GM13976 (cell line): ENCODE measurements at places on chromosomes 1 and 21.

GRCh38 chr1:183318433-183318832 lies 99.7 kb downstream of the NMNAT2 start:
- DNase-seq = peak; percentile 77

GRCh38 chr21:16522548-16522947 lies 792.8 kb downstream of the USP25 start:
- DNase-seq = no peak

GRCh38 chr1:203250911-203251310 lies 21.4 kb upstream of the CHIT1 start:
- DNase-seq = no peak

- DNase-seq = peak; percentile 72
Observed at GRCh38 chr1:65075123-65075976, 72.7 kb upstream of the AK4 start.

DNA sequence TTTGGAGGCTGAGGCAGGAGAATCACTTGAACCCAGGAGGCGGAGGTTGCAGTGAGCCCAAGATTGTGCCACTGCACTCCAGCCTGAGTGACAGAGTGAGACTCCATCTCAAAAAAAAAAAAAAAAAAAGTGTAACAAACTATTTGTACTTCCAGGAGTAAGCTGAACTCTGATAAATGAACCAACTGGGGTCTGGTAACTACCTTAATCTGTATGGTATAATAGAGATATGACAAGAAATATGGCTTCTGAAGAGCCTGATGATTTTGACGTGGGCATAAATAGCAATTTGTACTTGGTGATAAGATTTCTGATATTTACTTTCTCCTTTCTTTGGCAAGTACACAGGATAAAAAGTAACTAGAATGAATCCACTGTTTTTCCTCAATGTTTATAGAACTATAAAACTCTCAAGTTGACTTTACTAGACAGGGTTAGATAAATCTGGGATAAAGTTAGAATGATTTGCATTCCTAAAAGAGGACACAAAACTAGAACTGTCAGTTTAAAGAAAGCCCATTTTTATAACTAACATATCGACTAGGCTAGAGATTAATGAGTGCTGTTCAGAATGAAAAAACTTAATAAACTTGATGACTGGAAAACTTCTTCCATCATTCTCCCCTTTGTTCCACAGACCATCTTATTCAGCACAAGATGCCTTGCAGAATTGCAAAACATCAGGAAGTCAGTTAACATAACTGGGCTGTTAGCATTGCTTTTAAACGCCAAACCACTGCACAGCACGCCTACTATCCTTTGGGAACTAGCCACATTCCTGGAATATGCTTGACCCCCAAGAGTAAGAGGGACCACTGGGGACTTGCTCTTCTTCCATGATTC lies 51.5 kb upstream of the EDARADD start:
- DNase-seq = no peak

DNA sequence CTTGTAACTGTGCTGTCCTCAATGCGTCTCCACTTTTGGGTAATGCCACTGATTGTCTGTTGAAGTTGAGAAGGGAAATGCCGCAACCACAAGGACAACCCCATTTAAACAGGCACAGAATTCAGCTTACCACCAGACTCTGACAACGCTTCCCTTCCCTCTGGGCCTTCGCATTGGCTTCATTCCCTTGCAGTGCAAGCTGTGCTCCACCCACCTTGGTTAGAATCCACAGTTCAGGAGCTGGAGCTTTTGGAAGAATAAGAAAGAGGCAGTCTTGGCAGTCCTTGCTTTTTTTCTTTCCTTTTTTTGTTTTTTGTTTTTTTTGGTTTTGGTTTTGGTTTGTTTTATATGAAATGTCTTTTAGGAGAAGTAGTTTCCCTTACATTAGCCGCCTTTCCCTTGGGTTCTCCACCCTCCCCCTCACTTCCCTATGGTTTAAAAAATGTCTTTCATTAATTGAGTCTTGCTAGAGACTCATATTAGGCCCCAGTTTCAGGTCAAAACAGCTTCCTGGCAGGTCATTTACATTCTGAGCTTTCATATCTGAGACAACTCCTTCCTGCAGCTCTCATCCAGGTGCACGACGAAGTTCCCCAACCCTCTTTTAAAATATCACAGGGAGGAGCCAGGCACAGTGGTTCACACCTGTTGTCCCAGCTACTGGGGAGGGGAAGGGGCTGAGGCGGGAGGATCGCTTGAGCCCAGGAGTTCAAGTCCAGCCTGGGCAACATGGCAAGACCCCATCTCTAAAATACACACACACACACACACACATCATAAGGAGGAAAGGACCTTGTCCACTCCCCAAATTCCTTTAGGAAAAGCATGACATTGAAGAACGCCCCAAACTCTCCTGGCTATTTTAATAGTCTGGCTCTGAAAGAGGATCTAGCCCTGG lies 20.7 kb upstream of the LAX1 start:
- peak; percentile 40 for DNase-seq

DNA sequence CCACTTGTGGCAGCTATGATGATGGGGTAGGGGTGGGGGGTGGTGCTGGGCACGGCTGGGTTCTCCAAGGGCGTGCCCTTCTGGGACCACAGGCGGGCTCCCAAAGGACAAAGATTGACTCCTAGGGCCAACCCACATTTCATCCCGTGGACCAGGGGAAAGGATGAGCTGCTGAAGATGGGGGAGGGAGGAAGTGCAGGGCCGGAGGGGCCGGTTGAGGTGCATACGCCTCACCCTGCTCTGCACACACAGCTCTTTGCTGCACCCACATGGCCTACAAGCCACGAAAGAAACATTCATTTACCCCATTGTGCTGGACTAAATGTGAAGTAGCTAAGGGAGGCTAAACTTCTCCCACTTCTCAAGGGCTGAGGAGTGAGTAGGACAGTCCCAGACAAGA lies 34.2 kb upstream of the GNPAT start:
- no peak for DNase-seq

DNA sequence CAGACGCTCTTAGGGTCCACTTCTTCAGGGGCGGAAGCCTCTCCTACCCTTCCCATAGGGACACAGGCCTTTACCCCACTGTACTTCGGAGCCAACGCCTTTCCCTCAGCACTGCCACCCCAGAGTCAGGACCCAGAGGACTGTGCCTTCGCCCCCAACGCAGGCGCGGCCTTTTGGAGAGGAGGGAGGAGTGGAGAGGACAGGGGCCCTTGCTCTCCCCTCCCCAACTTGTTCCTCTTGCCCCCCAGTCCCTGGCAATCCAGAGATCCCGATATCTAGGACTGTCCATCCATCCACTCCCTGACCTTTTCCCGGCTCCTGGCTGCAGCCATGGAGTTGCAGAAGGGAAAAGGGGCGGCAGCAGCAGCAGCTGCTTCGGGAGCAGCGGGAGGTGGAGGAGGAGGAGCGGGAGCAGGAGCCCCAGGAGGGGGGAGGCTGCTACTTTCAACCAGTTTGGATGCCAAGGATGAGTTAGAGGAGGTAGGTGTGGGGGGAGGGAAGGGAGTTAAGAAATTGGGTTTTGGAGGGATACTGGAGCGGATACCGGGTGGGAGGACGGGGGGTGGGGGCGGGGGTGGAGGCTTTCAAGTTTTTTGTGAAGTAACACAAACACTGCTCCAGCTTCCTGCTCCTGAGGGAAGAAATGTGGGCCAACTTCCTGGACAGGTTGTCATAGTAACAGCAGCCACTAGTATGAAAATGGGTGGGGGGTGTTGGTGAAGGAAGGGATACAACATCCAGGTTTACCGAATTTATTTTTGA lies 636 bp downstream of the INTS3 start:
- DNase-seq = no peak

GRCh38 chr1:36768486-36769178 lies 265.7 kb downstream of the GRIK3 start:
- DNase-seq = no peak

DNA sequence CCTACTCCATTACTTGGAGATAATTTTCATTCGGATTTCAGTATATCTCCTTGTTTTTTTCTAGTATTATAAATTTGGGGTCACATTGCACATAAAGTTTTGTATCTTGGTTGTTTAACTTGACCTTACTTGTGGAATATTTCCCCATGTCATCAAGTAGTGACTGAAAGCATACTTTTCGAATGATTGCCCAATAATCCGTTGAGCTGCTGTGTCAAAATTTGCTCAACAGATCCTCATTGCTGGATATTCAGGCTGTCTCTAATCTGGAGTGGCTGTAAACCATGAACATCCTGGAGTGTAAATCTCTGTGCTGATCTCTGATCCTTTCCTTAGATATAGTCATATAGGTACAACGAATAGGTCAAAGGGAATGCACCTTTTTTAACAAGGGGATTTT lies 4.9 kb downstream of the NIPAL3 start:
- no peak for DNase-seq

- DNase-seq = no peak
Observed at GRCh38 chr1:91846007-91846638, 39.8 kb downstream of the TGFBR3 start.

DNA sequence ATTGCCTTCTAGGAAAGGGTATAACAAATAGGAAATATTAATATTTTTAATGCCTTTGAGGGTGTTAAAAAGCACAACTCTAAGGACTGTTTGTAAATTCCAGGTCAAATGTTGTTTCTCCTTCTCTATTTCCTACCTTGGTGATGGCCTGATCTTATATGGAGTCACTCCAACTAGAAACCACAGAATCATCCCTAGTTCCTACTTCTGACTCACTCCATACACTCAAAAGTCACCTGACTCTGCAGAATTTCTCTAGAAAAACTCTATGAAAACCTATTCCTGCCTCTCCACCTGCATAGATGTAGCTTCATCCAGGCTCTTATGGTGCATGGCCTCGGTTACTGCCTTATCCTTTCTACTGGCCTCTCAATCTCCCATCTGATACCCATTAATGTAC lies 14.5 kb downstream of the RGS4 start:
- DNase-seq = no peak

GRCh38 chr1:41516168-41517061 lies 31.9 kb upstream of the EDN2 start:
- DNase-seq = peak; percentile 94

- DNase-seq = no peak
Observed at GRCh38 chr1:67726224-67726623, 41.2 kb downstream of the GADD45A start.

DNA sequence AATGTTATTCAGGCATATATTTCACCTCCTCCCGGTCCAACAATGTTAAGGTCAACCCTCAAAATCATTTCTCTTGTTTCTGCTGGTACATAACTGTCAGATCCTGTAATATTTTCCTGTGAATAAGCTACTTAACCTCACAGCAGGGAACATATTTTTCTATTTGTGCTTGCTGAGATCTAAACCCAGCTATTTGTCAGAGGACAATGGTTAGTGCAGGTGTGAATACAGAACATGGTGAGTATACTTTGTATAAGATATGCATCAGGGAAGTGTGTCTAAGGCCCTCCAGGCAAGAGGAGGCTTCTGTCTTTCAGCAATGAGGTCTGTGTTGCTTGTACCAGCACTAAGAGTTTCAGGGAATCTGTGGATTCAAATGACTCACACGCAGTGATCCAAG lies 970.6 kb downstream of the NCAM2 start:
- DNase-seq = no peak

DNA sequence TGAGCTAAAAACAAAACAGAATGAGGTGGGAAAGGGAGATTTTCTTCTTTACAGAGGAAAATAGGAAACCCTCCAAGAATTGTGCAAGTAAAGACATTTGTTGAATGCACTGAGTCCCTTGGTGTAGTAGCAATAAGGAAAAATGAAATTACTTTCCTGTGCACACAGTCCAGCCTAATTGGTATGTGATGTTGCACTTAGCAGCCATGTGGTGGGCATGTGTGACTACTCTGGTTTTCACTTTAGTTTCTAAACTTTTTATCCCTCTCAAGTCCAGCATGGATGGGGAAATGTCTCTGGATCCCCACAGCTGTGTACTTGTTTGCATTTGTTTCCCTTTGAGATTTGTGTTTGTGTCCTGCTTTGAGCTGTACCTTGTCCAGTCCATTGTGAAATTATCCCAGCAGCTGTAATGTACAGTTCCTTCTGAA lies 7.1 kb upstream of the AGO3 start:
- DNase-seq = no peak

GRCh38 chr1:204867666-204868339 lies 2.9 kb upstream of the NFASC start:
- no peak for DNase-seq

DNA sequence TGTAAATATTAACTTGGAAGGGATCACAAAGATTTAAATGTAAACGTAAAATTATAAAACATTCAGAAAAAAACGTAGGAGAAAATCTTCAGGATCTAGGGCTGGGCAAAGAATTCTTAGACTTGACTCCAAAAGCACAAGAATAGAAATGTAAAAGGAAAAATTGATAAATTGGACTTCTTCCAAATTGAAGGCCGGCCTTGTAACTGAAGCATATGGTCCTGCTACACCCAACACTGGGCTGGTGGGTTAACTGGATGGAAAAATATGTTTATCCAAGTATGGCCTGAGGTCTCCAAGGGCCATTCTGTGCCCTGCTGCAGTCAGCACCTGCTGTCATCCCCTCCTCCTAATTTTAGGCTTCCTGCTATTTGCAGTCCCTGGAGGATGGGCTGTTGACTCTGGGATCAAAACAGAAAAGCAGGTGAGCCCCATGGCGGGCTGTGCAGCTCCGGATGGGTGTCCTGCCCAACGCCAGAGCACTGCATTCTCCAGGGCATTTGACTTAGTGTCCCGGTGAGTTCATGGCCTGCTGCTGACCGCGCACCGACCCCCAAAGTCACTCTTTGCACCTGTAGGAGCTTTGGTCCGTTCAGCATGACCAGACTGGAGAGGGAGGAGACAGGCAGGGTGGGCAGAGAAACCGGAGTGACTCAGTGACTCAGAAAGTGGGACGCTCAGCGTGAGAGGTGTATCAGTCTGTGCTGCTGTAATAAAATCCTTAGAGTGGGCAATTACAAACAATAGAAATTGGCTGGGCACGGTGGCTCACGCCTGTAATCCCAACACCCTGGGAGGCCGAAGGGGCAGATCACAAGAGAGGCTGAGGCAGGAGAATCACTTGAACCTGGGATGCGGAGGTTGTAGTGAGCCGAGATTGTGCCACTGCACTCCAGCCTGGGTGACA lies 6.1 kb upstream of the AIRE start:
- DNase-seq = no peak

GRCh38 chr1:156510709-156511108 lies 10.1 kb upstream of the MEF2D start:
- DNase-seq = no peak

DNA sequence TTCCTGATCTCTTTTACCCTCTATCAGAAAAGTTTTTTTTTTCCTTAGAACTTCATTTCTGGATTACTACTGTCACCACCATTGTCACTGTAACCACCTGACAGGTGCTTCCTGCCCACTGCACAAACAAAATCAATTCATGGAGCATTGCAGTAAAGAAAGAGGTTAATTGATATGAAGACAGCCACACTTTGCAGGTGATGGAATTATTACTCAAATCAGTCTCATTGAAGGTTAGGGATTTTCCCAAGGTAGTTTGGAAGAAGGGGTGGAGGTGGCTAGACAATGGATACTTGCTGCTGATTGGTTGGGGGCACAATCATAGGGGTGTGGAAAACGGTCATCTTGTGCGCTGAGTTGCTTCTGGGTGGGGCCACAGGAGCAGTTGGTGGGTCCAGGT lies 230.8 kb upstream of the CACYBP start:
- no peak for DNase-seq

DNA sequence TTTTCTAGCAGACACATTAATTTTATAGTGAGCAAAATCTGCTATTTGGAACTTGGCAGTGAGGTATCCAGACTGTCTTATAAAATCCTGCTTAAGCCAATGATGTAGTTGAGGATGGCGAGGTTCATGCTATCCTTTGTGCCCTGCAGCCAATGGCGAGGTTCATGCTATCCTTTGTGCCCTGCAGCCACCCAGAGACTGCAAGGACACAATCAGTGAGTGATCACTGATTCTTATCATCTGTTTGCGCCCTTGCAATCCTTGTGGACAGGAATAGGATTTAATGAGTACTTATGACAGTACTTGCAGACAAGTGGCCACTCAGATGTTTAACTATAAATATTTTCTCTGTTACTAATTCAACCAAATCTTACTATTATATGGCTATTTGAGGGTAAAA lies 112.6 kb downstream of the EIF4G3 start:
- no peak for DNase-seq
